AG10803 (cell line): ENCODE measurements at places on chromosomes 11 and 22.
A peak's percentile ranks its signal among the peaks of the same experiment; 100 is the strongest.

GRCh38 chr22:31313366-31314147 is 21.3 kb upstream of the PIK3IP1 start:
- peak; percentile 66 for DNase-seq

- no peak for DNase-seq
Measured at GRCh38 chr11:58275002-58275401, 6.9 kb upstream of the OR10W1 start.

GRCh38 chr11:41612415-41612814 is 153.0 kb upstream of the LRRC4C start:
- DNase-seq = peak; percentile 8

GRCh38 chr11:2300936-2301630 is 635 bp downstream of the C11orf21 start:
- DNase-seq = no peak

DNA sequence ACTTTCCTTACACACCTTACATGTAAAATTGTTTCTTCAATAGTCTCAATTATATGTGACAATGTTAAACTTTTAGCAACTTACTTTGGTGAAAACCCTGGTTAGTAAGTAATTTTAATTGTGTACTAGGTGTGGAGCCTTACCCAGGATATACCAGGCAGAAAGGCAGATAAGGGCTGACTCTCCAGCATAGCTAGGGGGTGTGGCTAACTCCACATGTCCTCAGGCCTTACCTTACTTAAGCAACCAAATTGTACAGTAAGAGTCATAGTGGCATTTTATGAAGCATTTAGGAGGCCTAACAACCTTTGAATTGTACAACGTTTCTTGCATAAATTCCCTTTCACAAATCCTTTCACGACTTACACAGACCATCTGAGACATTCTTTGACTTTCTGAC is 118.2 kb upstream of the OR9Q1 start:
- no peak for DNase-seq

DNA sequence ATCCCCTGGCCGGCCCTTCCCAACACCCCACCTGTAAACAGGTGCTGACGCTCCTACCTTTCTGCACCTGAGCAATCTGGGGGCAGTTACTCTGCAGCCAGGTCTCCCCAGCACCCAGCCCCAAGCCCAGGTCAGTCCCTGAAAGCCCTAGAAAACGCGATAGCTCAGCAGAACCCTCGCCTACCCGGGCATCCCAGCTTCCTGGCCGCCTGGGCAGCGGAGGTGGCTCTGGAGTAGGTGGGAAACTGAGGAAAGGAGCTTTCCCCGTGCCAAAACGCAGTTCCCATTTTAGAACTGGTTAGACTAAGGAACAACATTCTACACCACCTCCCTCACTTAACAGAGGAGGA is 445 bp downstream of the SYTL2 start:
- DNase-seq = no peak

DNA sequence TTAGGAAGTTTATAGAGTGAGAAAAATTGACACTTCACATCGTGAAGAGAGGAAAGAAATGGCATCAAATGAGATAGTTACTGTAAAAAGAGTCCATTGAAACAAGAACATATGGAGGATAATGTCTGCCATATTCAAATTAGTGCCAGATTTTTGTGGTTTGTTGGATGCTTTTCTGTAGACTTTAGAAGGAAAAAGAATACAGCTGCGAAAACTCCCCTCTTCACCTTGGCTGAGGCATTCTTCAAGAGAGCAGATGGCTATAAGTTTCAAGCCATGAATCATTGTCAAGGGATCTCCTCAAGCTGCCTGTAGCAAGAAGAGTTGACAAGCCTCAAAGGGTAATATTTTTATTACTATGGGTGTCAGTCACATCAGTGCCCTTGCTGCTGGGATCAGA is 507.4 kb upstream of the RAG2 start:
- no peak for DNase-seq

GRCh38 chr11:106031202-106031810 is 9.3 kb upstream of the MSANTD4 start:
- no peak for DNase-seq

- no peak for DNase-seq
Measured at GRCh38 chr11:1289211-1289935, 20.1 kb downstream of the TOLLIP start.

DNA sequence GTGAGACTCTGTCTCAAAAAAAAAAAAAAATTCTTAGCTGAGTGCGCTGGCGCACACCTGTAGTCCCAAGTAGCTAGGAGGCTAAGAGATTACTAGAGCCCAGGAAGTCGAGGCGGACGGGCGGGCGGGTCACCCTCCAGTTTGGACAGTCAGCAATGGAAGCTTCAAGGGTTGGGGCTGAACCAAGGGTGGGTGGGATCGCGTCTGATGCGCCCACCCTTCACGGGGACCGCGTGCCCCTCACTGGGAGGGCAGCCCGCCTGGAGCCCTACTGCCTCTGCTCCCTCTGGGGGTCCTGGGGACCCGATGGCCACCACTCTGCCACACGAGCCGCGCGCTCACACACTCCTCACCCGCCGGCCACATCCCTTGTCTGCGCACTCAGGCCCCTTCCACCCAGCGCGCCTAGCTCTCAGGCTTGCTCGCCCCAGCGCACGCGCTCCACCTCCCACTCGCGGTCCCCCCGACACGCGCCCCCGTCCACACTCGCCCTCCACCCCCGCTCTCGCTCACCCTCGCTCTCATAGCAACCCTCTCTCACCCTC is 494 bp downstream of the CHID1 start:
- no peak for DNase-seq

DNA sequence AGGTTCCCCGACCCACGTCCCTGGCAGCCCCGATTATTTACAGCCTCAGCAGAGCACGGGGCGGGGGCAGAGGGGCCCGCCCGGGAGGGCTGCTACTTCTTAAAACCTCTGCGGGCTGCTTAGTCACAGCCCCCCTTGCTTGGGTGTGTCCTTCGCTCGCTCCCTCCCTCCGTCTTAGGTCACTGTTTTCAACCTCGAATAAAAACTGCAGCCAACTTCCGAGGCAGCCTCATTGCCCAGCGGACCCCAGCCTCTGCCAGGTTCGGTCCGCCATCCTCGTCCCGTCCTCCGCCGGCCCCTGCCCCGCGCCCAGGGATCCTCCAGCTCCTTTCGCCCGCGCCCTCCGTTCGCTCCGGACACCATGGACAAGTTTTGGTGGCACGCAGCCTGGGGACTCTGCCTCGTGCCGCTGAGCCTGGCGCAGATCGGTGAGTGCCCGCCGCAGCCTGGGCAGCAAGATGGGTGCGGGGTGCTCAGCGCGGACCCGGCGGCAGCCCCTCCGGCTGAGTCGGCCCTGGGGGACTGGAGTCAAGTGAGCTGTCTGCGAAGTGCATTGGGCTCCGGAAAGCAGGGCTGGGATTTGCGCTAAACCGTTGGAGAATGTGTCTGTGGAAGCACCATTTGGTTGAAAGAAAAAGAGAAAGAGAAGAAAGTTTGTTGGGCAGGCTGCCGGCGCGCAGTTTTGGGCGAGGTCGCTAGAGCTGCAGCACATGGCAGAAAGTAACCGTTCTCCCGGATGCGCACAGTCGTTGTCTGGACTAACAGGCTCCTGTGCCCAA is at the start of gene CD44:
Gene CD44, plus strand, starts transcription at position 229 of the 779 bp plus-strand sequence. Its CDS starts 133 bp downstream, at position 362.
- peak; percentile 89 for DNase-seq

GRCh38 chr11:115244758-115245157 is 259.5 kb downstream of the CADM1 start:
- DNase-seq = no peak

DNA sequence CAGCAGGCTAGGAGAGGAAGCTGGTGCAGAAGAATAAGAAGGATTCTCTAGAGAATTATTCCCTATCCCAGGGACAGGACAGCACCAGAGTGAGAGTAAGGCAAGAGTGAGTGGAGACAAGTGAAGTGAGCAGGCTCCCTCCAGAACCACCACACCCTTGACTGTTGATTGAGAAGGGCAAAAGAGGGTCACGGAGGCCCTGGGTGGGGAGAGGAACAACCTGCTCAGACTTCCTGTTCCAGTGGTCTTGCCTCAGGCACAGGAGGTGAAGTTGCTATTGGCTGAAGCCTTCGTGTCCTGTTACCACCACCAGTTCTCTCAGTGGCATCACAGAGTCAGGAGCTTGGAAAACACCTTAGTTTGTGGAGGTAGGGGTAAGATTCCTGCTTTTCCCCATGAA is 51.7 kb upstream of the CCDC89 start:
- no peak for DNase-seq

GRCh38 chr11:104155375-104155774 is 8.6 kb downstream of the PDGFD start:
- DNase-seq = no peak

- no peak for DNase-seq
Measured at GRCh38 chr11:115146425-115146824, 357.8 kb downstream of the CADM1 start.

GRCh38 chr11:114208377-114208776 is 87.8 kb upstream of the NNMT start:
- no peak for DNase-seq

GRCh38 chr22:44130076-44130711 is 50.5 kb upstream of the PARVG start:
- no peak for DNase-seq
